CD4-positive, alpha-beta T cell (primary cell): ENCODE measurements at places on chromosomes 4 and X. TPM values are rescaled to one million over a fixed set of nuclear protein-coding genes. Genes with fewer than 3 reads are reported as not detected.

DNA sequence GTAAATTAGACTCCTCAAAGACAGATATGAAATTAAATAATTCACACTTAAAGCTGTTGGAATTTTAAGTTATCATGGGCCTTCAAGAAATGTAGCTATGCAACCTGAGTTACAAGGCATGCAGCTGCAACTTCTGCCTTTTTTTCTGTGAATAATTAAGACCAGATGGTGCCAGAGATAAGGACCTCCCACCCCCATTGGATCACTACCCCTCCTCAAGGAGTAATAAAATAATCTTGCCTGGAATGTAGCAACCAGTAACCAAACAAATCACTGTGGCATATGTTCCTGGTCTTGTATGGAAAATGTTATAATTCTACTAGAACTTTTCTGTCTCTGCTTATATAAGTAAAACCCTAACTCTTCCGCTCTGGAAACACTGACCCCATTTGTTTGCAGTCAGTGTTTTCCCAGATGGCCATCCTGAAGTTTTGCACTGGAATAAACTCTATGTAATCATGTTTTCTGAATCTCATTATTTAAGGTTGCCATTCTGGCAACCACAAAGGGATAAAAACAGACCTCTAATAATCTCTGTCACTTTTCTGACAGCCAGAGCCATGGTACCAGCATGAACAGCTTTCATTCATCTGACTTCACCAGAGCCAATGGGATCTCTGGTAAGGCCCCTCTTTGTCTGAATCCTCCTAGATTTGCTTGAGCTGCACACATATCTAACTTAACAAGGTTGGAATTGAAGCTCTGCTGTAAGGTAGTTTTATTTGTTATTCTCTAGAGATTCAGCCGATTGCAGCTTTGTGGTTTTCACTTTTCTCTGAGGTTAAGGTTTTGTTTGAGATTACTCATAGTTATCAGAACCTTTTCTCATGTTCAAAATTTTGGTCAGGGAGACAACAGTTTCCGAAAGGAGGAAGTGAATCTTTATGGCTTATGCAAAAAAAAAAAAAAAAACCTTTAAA lies 274.6 kb downstream of the NAF1 start:
- no peak overlapping the region for H3K4me3 ChIP-seq
- H3K27me3 ChIP-seq = no peaks in the 10 kb centered on the region
- H3K4me1 ChIP-seq = no peaks in the 10 kb centered on the region
- H3K27ac ChIP-seq = no peak overlapping the region

DNA sequence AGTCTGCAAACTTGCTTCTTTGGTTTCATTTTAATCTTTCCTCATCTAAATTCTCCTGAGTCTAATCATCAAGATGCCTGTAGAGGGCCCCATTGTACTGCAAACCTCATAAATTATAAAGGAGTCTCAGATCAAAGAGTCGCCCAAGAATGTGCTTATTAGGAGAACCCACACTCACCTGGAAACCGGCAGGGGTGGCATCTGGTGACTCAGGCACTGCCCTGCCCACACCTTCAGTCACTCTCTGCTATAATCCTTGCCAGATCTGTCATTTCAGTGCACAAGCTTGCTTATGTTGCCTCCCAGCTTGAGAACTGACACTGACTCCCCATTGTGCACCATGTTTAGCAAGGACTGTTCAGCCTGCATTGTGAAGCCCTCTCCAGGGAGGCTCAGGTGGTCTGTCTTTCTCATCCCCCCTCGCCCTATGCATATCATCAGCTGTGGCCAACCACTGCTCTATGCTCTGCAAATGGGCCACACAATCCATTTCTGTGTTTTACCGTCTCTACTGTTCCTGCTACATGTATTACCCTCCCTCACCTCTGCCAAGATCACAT lies 12.4 kb downstream of the EPGN start:
- H3K27ac ChIP-seq = no peak overlapping the region
- peaks cover 5% of the 10 kb centered on the region for H3K4me1 ChIP-seq
- H3K4me3 ChIP-seq = no peak overlapping the region
- H3K36me3 ChIP-seq = no peaks in the 10 kb centered on the region
- H3K27me3 ChIP-seq = no peaks in the 10 kb centered on the region

DNA sequence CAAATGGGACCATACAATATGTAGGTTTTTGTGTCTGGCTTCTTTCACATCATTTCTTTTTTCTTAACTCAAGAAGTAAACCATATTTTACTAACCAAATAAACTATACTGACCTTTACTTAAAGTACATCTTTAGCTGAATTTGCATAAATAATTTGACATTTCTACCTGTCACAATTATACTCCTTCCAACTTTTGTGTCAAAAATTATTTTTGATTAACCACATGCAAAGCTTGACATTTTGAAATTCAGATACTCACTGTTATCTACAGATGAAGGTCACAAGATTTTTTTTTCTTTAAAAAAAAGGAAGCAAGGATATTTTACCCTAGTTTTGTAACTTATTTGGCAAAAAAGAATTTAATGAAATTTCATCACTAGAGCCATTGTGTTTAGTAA lies 12.0 kb upstream of the RAB9A start:
- no peak overlapping the region for H3K27ac ChIP-seq
- no peaks in the 10 kb centered on the region for H3K4me1 ChIP-seq
- no peaks in the 10 kb centered on the region for H3K27me3 ChIP-seq
- H3K36me3 ChIP-seq = no peaks in the 10 kb centered on the region
- no peak overlapping the region for H3K4me3 ChIP-seq
- DNase-seq = no peak

Gene DMP1
- not detected for total RNA-seq

Gene SGMS2
- total RNA-seq = not detected

Gene EDA
- total RNA-seq = 2.4 TPM

DNA sequence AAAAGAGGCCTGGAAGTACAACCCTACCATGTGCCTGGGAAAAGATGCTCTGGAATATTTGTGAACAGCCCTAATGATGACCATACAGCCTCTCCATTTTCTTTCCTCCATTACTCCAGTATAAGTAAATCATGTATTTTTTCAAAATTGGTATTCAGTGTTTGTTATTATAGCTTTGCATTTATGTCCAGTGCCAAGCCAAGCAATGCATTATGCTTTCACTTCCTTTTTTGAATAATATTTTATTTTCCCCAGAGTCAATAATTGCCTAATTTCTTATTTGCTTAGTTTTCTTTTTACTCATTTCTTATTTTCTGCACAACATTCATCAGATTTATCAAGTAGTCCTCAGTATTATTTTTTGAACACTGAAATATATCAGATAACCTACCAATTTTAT lies 49.3 kb upstream of the EOLA2 start:
- peaks cover under 1% of the 10 kb centered on the region for H3K36me3 ChIP-seq
- H3K4me1 ChIP-seq = no peaks in the 10 kb centered on the region
- no peaks in the 10 kb centered on the region for H3K27me3 ChIP-seq
- H3K27ac ChIP-seq = no peak overlapping the region

GRCh38 chrX:154399527-154400368 lies 1.6 kb downstream of the RPL10 start:
- DNase-seq = no peak
- no peaks in the 10 kb centered on the region for H3K27me3 ChIP-seq
- H3K36me3 ChIP-seq = peaks cover 24% of the 10 kb centered on the region
- H3K4me1 ChIP-seq = peaks cover 27% of the 10 kb centered on the region
- H3K4me3 ChIP-seq = peak overlapping the region; percentile 72
- peak overlapping the region; percentile 88 for H3K27ac ChIP-seq

- no peaks in the 10 kb centered on the region for H3K27me3 ChIP-seq
- H3K4me1 ChIP-seq = no peaks in the 10 kb centered on the region
- no peak for DNase-seq
Observed at GRCh38 chr4:149264093-149264733, 551.4 kb downstream of the IQCM start.

DNA sequence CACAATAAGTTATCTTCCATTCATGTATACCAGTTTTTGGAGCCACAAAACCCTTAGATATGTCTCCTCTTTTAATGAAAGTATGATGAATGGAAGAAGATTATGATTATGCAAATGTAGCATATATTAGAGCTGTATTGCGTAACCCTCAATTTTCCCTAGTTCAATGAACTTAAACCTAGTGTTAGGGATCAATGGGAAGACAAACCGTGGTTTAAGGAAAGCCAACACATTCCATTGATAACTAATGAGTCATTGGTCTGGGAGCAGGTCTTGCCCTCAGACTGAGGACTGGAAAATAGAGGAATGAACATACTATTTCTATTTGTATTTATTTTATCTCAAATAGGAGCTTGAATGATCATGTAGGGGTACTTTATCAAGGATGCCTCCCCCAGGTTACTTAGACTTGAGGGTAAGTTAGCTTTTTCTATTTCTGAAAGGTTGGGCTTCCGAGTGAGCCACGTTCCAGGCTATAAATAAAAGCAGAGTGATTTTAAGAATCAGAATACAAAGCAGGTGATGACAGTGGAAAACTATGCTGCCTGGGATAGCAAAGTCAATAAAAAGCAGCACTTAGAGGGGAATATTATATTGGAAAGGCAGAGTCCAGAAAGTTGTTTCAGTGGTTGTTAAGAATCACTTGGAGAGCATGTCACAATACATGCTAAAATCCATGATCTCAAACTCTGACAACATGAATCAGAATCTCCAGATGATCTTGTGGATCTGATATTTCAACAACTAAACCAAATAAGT lies 356.0 kb downstream of the ADAM29 start:
- H3K4me3 ChIP-seq = no peak overlapping the region
- H3K27me3 ChIP-seq = no peaks in the 10 kb centered on the region
- no peak for DNase-seq

GRCh38 chr4:121190389-121190788 lies 26.3 kb upstream of the TNIP3 start:
- H3K36me3 ChIP-seq = no peaks in the 10 kb centered on the region
- peaks cover 28% of the 10 kb centered on the region for H3K4me1 ChIP-seq
- H3K4me3 ChIP-seq = no peak overlapping the region
- H3K27me3 ChIP-seq = no peaks in the 10 kb centered on the region
- DNase-seq = no peak

DNA sequence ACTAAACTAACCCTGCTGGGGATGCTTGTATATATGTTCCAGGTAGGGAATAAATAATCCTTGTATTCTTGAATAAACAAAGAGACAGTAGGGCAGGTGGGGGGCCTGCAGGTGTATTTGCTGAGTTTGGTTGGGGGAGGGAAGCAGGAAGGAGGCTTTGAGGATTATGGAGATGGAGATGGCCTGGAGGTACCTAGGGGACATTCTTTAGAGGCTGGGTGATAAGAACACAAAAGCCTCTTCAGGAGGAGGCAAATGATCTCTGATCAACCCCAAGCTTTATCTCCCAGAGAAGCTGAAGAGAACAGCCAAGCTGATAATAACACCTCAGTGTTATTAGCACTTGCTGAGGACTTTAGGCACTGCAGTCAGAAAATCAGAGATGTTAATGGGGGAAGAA lies 187.7 kb downstream of the MGST2 start:
- H3K4me1 ChIP-seq = no peaks in the 10 kb centered on the region
- H3K27me3 ChIP-seq = no peaks in the 10 kb centered on the region
- no peak overlapping the region for H3K27ac ChIP-seq
- DNase-seq = no peak

Gene AVPR2
- not detected for total RNA-seq

DNA sequence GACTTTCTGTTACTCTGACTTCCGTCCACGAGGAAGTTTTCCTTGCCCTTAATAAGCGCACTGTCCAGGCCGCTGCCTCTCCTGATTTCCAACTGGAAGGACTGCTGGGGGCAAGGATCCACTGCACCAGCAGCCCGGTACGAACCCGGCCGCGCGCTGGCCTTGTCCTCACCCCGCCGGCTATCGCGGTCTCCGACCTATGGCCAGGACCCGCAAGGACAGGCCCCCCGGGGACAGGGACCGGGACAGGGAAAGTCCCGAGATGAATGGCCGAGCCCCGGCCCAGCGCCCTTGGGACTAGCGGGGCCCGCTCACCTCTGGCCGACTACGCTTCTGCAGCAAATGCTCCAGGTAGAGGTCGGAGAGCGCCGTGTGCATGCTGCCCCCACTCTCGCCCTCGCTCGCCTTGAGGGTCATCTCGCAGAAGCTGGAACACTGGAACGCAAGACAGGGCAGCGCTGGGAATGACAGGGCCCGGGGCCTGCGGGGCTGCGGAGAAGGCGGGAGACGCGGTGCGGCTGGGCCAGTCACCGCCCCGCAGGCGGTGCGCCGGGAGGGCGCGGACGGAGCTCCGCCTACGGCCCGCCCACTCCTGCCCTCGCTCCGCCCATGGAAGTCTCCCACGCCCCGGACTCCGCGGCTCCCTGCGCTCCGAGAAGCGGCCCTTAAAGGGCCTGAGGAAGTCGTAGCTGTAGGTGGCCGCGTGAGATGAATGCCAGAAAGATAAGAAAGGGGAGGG lies at the start of gene MPP1:
TSS of gene MPP1 (minus strand) at position 529 of the 739 bp plus-strand sequence. CDS start at position 417, 112 bp downstream.
- DNase-seq = peak; percentile 57
- peaks cover 36% of the 10 kb centered on the region for H3K4me1 ChIP-seq
- H3K27me3 ChIP-seq = no peaks in the 10 kb centered on the region
- no peak within 1 kb of the TSS for H3K27ac ChIP-seq
- peak within 1 kb of the TSS; percentile 80 for H3K4me3 ChIP-seq
- no peaks in the 10 kb centered on the region for H3K36me3 ChIP-seq

Gene PPARGC1A
- total RNA-seq = not detected
